IPS-NIHi11 (cell line): ENCODE measurements at places on chromosomes 7 and 10.
A peak's percentile ranks its signal among the peaks of the same experiment; 100 is the strongest.

GRCh38 chr10:29691564-29692072, 56.8 kb upstream of the SVIL start:
- no peak for DNase-seq

- DNase-seq = peak; percentile 82
Measured at GRCh38 chr10:61662794-61663259, at the start of gene CABCOCO1. CABCOCO1 (plus strand) TSS chr10:61662929; CDS start chr10:61662973, 44 bp downstream.

- DNase-seq = no peak
Measured at GRCh38 chr7:96248405-96248804, 73.5 kb downstream of the SLC25A13 start.

GRCh38 chr7:98771519-98771918, 98.3 kb downstream of the TMEM130 start:
- no peak for DNase-seq

- no peak for DNase-seq
Measured at GRCh38 chr7:137354396-137354795, 10.9 kb upstream of the PTN start.

- no peak for DNase-seq
Measured at GRCh38 chr7:36686499-36686898, 37.8 kb downstream of the AOAH start.

DNA sequence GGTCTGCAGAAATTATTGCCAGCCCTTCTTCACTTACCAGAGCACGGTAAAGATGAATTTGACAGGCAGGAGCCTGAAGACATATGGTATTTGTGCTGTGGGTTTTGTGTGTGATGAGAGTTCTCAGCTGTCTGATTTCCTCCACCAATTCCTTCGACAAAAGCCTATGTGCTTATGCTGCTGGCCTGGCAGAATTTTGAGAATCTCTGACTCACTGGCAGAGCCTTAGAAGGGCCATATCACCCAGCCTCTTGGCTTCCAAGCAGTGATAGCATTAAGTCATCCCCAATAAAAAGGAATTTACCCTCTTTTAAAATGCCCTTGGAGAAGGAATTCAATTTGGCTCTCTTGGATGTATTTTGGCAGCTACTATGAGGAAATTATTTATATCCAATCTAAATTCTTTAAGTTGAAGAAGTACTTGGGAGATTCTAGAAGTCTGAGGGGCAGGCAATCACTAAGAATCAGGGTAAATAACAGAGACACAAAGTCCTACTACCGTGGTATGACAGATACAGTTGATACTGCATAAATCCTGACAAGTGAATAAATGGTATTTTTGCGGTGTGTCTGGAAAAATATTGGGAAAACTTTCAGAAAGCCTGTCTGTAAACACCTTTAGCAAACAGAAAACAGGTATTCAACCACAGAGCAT, 68.6 kb upstream of the EFCAB10 start:
- DNase-seq = no peak

- DNase-seq = no peak
Measured at GRCh38 chr10:86681722-86682386, 13.5 kb downstream of the LDB3 start.

DNA sequence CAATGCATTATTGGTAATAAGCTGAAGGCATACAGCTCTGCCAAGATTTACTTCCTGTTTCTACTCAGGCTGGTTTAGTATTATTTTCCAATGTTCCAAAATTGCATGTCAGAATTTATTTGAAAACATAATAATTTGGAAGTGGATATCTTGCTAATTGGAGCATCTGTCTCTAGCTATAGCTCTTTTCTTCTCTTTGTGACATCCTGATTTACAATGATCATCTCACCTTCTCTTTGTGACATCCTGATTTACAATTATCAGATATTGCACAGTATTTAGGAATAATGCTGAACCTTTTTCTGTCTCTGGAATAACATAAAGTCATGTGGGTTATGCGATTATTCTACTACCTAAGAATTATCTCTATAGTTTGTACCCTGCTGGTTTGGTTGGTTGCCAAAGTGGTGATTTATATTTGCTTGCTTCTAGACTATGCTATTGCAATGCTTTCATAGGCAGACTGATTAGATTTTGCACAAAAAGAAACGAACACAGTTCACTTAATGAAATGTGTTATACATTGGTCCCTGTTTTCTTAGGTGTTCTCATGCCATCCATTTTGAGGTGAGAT, 44.3 kb upstream of the CABCOCO1 start:
- no peak for DNase-seq

DNA sequence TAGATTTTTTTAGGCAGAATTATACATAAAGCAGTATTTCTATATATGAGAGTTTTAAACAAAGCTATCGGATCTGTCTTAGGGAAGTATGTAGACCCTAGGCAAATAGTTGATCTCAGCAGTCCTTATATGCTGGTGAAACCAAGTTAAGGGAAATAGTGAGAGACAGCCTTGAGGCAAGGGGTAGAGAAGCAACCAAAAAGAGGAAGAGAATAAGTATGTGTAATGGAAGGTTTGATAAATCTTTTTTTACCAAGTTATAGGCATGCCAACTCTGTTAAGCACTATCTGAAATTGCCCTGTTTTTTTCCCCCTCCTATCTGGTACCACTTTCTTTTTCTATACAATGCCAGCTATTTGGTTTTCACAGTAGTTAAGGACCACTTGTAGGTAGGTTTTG, 19.9 kb downstream of the SPAG6 start:
- no peak for DNase-seq

DNA sequence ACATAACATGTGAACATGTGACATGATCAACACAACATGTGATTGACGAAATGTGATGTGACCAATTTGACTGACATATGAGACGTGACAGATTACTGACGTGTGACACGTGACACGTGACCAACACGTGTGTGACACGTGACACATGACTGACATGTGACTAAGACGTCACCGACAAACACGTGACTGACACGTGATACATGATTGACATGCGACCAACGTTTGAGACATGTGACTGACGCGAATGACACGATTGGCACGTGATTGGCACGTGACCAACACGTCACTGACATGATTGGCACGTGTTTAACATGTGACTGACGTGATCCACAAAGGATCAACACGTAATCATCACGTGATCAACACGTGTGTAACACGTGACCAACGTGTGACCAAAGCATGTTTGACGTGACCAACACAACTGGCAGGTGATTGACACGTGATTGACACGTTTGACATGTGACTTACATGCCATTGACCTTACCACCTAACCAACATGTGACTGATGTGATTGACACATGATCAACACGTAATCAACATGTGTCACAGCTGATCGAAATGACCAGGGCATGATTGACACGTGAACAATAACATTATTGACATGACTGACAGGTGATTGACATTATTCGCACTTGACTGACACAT, 23.7 kb downstream of the CRPPA start:
- DNase-seq = no peak

DNA sequence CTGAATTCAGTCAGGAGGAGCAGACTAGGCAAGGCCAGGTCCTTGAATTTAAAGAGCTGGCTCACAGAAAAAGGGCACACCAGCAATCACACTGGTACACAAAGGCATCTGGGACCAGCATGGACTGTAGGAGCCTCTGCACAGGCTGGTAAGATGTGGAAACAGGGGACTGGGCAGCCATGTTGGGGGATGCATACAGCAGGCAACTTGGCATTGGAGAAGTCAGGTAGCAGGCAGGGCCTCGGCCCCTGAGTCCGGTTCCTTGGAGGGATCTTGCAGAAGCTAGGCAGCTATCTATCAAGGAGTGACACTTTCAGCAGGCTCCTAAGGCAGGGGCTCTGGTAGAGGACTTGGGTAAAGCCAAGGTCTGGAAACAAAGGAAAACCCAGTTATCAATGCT, 376.3 kb upstream of the BMPER start:
- DNase-seq = no peak

DNA sequence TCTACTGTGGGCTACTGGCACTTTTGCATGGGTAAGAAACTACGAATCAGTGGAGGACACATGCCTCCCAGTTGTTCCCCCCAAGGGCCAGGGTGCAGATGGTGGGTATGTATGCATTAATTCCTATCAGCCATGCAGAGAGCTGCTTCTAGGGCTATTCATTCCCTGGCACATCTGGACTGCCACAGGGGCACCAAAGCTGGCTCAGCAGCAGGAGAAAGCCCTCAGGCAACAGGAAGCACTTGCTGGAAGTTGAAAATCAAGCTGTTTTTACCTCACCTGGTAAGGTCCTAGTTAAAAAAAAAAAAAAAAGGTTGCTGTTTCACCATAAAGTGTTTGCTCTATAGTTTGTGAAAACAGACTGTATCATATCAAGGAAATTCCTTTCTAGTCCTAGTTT, 1342.6 kb downstream of the REEP3 start:
- DNase-seq = no peak

DNA sequence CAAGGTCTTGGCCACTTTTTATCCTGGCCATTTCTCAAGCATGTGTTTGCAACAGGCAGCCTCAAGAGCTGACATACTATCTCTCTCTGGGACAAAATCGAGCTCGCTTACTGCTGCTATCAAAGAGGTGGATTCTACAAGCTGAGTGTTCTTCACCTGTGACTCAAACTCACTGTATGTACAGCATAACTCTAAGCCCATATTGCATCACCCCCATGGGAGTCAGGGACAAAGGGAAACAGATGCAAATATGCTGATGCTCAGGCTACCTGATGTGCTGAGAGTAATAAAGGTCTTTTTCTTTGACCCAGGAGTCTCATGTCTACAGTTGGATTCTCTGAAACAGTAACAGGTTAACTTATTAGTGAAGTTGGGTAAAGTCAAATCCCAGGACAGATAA, 45.2 kb downstream of the PCLO start:
- DNase-seq = no peak

- no peak for DNase-seq
Measured at GRCh38 chr7:9192969-9193368, 759.6 kb downstream of the NXPH1 start.

GRCh38 chr7:87475359-87476178, at the start of gene ABCB4:
ABCB4 (minus strand) TSS chr7:87475680; CDS start chr7:87475465, 215 bp downstream.
- peak; percentile 43 for DNase-seq

GRCh38 chr10:97849687-97850402, at the start of gene GOLGA7B:
GOLGA7B (plus strand) TSS chr10:97849843; CDS start chr10:97850304, 461 bp downstream.
- DNase-seq = peak; percentile 100

DNA sequence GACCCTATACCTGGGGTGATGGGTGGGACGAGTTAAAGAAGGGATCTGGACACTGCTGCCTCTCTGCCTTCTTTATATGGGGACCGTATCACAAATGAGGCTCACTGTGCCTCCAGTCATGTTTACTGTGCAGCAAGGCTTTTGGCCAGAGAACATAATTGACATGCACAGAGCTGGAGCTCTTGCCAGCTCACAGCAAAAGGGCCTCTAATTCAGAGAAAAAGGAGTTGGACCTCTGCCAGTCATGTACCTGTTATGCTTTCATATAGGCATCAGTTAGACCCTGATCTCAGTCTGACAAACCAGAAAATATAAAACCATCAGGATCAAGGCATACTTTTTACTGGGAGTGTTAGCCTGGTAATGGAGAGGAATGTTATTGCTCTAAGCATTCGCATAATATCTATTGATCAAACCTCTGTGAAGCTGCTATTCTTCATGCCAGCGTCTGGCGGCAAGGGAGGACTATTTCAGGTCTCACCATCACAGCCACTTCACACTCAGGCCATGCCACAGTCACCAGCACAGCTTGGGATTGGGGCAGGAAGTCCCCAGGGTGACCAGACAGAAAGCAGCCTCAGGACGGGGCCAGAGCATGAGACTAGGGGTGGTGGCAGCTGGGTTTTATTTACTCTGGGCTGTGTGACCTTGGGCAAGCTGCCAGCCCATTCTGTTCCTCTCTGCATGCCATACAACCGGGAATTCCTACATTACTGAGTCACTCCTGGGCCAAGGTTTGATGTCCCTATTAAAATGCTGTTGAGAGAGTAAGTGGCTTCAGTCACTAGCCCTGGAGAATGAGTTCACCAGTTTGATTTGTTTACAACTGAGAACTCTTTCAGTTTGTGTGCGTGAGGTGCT, 90.1 kb downstream of the NPSR1 start:
- DNase-seq = peak; percentile 45

GRCh38 chr7:20331910-20332813, 1.5 kb downstream of the ITGB8 start:
- DNase-seq = no peak

DNA sequence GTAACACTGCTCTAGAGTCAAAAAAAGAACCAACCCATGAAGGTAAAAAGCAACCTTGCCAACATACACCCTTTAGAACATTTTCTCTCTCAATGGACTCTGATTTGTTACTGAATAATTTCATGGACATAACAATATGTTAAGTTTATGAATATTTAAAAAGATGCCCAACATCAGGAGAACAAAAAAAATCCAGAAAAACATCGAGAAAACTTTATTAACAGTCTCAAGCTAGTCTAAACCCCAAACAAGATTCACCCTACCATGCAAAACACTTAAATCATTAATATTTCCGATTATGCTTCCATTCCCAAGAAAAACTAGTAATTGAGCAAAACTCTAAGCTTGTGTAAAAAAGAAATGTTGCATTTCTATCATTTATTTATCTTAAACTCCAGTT, 46.7 kb downstream of the OSBPL3 start:
- DNase-seq = no peak

DNA sequence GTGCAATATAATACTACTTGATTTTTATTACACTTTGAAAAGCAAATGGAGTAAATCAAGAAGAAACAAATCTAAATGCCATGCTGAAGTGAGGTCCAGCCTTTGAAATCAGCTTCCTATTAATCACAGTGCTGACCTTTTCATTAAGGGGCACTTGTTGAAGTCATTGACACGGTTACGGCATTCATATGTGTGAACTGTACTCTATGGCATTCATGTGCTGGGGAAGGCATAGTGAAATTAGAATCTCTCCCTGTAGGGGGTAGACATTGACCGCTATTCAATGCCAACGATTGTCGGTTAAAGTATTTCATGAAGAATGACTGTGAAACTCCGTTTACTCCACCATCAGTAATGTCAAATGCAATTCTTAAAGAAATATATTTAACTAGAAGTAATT, 296.1 kb upstream of the SEMA3A start:
- peak; percentile 25 for DNase-seq

GRCh38 chr10:43667317-43667731, 18.6 kb upstream of the ZNF32 start:
- DNase-seq = peak; percentile 78

DNA sequence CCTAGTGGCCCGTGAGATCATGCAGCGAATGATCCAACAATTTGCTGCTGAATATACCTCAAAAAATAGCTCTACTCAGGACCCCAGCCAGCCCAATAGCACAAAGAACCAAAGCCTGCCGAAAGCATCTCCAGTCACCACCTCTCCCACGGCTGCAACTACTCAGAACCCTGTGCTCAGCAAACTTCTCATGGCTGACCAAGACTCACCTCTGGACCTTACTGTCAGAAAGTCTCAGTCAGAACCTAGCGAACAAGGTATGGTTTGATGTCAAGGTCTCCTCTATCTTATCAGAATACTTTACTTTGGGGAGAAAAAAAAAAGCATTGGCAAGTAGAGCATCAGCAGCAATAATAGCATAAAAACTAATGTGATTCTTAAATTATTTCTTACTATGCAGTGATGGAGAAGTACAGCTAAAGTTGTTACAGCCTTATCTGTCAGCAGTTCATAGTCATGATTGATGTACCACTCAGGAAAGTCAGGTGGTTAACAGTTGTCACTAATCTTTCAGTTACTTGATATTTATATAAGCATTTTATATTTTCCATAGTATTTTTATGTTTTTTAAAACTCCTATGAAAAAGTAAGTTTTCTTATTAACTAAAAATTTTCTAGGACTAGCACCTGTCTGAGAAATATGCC, 117.1 kb downstream of the LCOR start:
- DNase-seq = no peak
